ENCODE measurements at places on chromosomes 4 and X. TPM values are rescaled to one million over a fixed set of nuclear protein-coding genes. Genes with fewer than 3 reads are reported as not detected.
A peak's percentile ranks its signal among the peaks of the same experiment; 100 is the strongest.

DNA sequence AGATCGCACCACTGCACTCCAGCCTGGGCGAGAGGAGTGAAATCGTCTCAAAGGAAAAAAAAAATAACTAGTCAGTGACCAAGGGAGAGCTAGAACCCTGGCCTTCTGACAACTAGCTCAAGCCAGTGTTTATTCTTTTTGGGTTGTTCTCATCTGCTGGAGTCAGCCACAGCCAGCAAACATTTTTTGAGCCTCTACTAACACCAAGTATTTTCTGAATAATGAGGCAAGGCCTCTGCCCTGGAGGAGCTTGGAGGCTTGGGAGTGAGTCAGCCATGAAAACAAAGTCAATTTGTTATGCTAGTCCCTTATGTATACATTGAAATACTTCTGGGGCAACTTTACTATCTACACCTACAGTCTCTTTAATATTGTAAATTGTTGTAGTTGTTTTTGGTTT lies 46.5 kb downstream of the TMA16 start:
- DNase-seq: no peak
- no peaks in the 10 kb centered on the region for H3K27me3 ChIP-seq
- no peak overlapping the region for H3K4me3 ChIP-seq
- no peaks in the 10 kb centered on the region for H3K4me1 ChIP-seq
- no peaks in the 10 kb centered on the region for H3K36me3 ChIP-seq

Gene EDNRA
- total RNA-seq: 2.1 TPM

- no peak for DNase-seq
- no peak overlapping the region for H3K27ac ChIP-seq
- no peaks in the 10 kb centered on the region for H3K27me3 ChIP-seq
- no peaks in the 10 kb centered on the region for H3K4me1 ChIP-seq
Measured at GRCh38 chr4:53622739-53623151, 31.5 kb upstream of the LNX1 start.

Gene SULT1E1
- not detected for total RNA-seq

DNA sequence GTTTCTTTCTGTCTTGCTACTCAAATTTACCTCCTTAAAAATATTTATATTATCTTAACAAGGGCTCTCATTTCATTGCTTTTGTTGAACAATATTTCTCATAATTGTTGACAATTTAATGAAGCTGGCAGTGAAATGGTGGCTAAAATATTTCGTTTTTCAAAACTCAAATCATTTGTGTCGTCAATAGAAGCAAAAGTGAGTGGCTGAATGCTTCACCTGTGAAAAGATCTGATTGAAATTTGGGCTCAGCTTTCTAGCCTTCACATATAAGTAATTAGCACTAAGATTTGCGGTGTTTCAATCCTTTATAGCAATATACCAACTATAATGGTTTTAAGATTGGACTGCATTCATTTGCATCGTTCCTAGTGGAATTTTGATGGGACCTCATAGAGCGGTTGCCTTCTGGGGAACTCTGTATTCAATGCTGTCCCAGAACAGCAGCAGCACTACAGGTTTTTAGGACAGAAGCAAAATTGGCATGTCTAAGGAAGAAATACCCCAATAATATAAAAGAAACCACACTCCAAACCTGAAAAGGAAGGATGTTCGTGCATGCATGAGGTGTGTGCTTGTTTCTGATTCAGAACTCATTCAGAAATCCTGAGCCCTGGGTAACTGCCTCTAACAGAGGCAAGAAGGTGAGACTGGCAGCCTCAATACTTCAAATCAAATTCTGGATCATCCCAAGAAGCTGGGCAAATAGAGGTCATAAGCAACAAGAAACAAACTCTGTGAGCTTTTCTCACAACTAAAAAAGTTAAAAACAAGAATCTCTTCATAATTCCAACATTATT lies 2.5 kb downstream of the CXCL1 start:
- H3K27me3 ChIP-seq: no peaks in the 10 kb centered on the region
- no peaks in the 10 kb centered on the region for H3K36me3 ChIP-seq
- no peak overlapping the region for H3K27ac ChIP-seq
- DNase-seq: no peak

DNA sequence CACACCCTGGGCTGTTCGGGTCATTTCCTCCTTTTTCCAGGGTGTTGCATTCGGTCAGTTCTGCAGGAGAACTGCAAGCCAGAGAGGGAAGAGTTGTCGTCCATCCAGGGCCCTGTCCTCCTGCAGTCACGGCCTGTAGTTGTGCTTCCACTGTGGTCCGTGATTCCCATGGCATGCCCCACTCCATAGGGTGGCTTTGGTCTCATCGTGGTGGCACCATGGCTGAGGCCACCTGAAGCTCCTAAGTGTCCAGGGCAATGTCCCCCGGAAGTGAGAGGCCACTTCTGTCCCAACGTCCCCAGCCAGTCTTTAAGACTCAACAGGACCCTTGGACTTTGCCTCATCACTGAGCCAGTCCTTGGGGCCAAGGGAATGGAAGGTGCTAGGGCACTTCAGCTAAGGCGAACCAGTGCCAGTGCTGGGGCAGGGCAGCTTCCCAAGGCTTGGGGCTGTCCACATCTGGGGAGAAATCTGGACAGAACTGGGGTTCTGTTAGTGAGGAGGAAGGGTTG lies 83.7 kb downstream of the HTRA3 start:
- H3K27me3 ChIP-seq: no peaks in the 10 kb centered on the region
- no peak overlapping the region for H3K4me3 ChIP-seq
- no peaks in the 10 kb centered on the region for H3K36me3 ChIP-seq

Gene CHRDL1
- total RNA-seq: 113 TPM

DNA sequence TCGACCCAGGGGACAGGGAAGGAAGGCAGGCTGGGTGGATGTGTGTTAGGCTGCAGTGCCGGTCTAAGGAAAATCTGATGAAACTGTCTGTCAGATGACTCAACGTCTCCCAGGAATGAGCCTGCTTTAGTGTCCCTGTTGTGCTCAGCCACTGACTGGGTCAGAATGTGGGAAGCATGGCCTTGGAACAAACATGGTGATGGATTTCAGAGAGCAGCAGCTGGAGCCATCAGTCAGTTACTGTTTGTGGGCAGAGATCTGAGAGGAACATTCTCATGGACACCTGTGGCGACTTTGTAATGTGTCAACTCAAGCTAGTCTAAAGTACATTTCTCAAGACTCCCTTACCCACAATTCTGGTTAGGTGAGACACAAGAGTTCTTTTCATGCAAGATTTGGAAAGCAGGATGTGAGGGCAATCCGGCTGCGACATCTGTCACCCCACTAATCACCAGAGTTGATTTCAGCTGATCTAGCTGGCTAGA lies 63.2 kb downstream of the ANAPC10 start:
- no peak overlapping the region for H3K4me3 ChIP-seq
- no peak overlapping the region for H3K27ac ChIP-seq
- peaks cover 16% of the 10 kb centered on the region for H3K36me3 ChIP-seq
- DNase-seq: no peak

DNA sequence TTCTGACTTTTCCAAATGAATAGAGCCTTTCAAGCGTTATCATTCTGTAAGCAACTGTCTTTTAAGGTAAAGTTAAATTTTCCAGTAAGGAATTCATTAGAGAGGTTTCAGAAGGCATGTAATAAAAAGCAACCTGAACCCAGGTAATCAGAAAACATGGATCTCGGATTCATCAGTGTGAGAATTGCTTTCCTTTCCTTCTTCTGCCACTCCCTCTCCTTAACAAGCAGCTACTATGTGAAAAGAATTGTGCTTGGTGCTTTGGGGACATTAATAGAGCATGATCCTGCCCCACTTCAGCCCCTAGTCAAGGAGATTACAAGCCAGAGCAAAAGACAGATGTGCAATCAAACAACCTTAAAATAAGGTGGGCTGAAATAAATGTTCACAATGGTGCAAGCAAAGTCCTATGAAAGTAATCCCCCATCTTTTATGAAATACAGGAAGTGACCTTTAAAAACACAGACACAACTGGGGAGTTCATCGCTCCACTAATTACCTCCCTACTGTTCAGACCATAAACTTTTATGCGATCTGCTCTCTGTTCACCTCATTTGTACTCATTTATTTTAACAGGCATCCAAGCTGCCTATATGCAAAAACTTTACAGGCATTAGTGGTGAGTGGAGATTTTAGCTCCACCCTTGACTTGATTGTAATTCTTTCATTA lies 122.9 kb upstream of the RASGEF1B start:
- H3K27me3 ChIP-seq: no peaks in the 10 kb centered on the region
- no peak for DNase-seq
- no peak overlapping the region for H3K27ac ChIP-seq
- H3K4me3 ChIP-seq: no peak overlapping the region
- H3K4me1 ChIP-seq: peaks cover 12% of the 10 kb centered on the region
- no peaks in the 10 kb centered on the region for H3K36me3 ChIP-seq

GRCh38 chr4:1299301-1299860 lies 9.7 kb downstream of the MAEA start:
- peaks cover 5% of the 10 kb centered on the region for H3K36me3 ChIP-seq
- no peaks in the 10 kb centered on the region for H3K27me3 ChIP-seq
- no peak overlapping the region for H3K27ac ChIP-seq
- no peak overlapping the region for H3K4me3 ChIP-seq
- peak; percentile 45 for DNase-seq

DNA sequence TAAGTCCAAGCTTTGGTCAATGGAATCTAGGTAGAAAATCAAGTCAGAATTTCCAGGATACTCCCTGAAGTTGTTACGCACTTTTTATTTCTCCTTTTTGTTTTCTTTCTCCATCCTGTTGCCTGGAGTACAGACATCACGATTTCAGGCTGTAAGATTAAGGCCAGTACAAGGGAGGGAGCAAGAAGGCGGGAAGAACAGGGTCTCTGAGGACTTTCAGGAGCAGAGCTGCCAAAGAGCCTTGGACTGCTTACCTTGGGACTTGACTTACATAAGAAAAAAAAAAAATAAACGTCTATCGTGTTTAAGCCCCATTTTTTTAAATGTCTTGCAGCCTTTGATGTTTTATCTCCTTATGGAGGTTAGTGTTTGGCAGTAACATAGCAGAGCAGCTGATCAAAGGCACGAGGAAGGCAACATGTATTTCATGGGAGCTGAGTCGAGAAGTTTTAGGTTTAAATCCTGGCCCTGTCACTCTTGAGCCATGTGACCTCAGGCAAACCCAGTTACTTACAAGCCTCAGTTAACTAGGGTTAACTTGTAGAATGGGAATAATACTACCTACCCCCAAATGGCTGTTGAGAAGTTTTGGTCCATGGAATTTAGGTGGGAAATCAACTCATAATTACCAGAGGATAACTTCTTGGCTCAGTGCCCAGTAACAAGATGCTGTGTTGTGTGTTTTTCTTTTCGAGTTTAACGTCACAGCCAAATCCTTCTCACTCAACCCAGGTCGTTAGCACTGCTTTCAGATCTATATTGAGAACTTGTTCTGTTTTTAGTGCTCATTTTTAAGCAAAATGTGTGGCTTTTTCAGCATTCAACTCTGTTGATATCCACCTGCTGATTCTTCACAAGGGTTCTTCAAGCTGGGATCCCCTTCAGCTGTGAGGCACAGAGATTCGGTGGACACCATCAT lies 106.8 kb downstream of the CLNK start:
- DNase-seq: no peak
- no peak overlapping the region for H3K4me3 ChIP-seq
- H3K27ac ChIP-seq: no peak overlapping the region

- no peaks in the 10 kb centered on the region for H3K27me3 ChIP-seq
- H3K27ac ChIP-seq: no peak overlapping the region
- no peak for DNase-seq
Measured at GRCh38 chr4:64796581-64796980, 387.3 kb upstream of the TECRL start.

GRCh38 chr4:55075823-55076716 lies 49.3 kb downstream of the KDR start:
- H3K4me3 ChIP-seq: no peak overlapping the region
- H3K27ac ChIP-seq: no peak overlapping the region
- H3K27me3 ChIP-seq: no peaks in the 10 kb centered on the region
- no peaks in the 10 kb centered on the region for H3K4me1 ChIP-seq

DNA sequence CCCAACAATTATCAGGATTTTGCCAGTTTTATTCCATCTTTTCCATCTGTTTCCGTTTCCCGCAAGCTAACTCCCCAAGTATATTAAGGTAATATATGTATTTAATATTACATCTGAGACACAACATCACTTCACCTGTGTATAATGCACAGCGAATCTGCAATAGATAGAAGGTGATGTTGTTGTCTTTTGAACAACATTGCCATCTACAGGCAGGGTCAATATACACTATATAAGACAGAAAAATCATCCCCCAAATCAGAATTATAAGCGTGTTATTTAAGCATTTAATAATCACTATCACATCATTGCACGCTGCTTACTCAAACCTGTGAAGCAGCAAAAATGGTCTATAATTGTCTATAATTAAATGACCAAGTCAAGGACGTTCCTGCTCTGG lies 1115.5 kb downstream of the NLGN4X start:
- no peaks in the 10 kb centered on the region for H3K36me3 ChIP-seq
- DNase-seq: no peak
- H3K27ac ChIP-seq: no peak overlapping the region
- no peak overlapping the region for H3K4me3 ChIP-seq

DNA sequence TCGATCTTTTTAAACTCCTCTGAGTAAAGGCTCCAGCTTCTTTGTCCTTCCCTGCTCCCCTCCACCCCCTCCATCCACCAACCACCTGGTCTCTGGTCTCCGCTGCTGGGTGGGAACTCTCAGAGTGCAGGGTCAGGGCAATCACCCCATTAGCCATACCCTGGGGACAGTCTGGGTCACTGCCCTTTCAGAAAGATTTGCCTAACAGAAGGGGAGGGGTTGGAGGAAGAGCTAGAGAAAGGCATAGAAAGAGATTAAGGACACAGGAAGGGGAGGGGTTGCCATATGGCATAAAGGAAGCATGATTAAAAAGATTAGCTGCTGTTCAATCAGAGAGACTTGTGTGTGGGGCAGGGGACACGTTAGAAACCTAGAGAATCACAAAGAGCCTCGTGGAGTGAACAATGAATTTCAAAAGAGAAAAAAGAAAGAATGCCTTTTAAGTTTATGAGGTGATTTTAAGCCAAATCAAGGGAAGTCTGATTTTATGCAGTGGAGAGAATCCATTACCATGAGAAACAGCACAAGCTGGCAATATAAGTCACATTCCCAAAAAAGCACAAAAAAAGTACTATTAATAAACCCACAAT lies 115.5 kb upstream of the ACSL4 start:
- no peak overlapping the region for H3K27ac ChIP-seq
- H3K27me3 ChIP-seq: no peaks in the 10 kb centered on the region
- DNase-seq: no peak
- no peak overlapping the region for H3K4me3 ChIP-seq
- peaks cover 6% of the 10 kb centered on the region for H3K4me1 ChIP-seq
- no peaks in the 10 kb centered on the region for H3K36me3 ChIP-seq

GRCh38 chr4:1749370-1749769 lies 28.0 kb downstream of the TACC3 start:
- H3K36me3 ChIP-seq: no peaks in the 10 kb centered on the region
- H3K4me3 ChIP-seq: no peak overlapping the region
- no peak overlapping the region for H3K27ac ChIP-seq
- H3K4me1 ChIP-seq: no peaks in the 10 kb centered on the region
- no peak for DNase-seq

- H3K27ac ChIP-seq: no peak overlapping the region
- peaks cover 3% of the 10 kb centered on the region for H3K27me3 ChIP-seq
- no peaks in the 10 kb centered on the region for H3K36me3 ChIP-seq
- H3K4me3 ChIP-seq: no peak overlapping the region
- DNase-seq: no peak
Measured at GRCh38 chrX:16658284-16658683, 8.3 kb downstream of the S100G start.

Gene ZDHHC9
- 18.1 TPM for total RNA-seq

Gene CT45A5
- total RNA-seq: not detected

GRCh38 chr4:167616476-167616875 lies 382.2 kb upstream of the SPOCK3 start:
- DNase-seq: no peak
- H3K4me1 ChIP-seq: no peaks in the 10 kb centered on the region
- H3K27ac ChIP-seq: no peak overlapping the region
- H3K4me3 ChIP-seq: no peak overlapping the region

- H3K4me3 ChIP-seq: no peak overlapping the region
- no peak for DNase-seq
- H3K27ac ChIP-seq: no peak overlapping the region
- no peaks in the 10 kb centered on the region for H3K27me3 ChIP-seq
- no peaks in the 10 kb centered on the region for H3K36me3 ChIP-seq
Measured at GRCh38 chr4:25367877-25368276, 9.2 kb upstream of the ANAPC4 start.

Data from sigmoid colon (tissue), 7 donors.